MM.1S (cell line): ENCODE measurements at places on chromosomes 13 and 19.
A peak's percentile ranks its signal among the peaks of the same experiment; 100 is the strongest.

DNA sequence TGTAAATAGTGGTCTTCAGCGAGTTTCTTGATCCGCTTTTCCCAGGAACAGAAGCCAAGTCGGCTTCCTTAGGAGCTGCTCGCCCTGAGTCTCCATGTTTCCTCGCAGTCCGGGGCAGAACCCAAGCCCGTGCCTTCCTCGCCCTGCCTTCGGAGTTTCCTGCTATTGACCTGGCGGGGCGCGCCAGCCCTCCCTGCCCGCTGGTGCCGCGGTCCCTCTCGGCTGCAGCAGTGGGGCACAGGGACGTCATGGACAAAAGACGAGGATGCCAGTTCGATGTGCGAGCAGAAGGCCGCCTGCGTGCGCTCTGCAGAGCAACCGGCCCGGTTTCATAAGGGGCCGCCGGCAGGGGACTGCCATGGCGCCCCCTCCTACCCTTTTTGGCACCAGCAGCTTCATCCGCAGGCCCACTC, 156.6 kb downstream of the TM9SF2 start:
- no peak for DNase-seq

DNA sequence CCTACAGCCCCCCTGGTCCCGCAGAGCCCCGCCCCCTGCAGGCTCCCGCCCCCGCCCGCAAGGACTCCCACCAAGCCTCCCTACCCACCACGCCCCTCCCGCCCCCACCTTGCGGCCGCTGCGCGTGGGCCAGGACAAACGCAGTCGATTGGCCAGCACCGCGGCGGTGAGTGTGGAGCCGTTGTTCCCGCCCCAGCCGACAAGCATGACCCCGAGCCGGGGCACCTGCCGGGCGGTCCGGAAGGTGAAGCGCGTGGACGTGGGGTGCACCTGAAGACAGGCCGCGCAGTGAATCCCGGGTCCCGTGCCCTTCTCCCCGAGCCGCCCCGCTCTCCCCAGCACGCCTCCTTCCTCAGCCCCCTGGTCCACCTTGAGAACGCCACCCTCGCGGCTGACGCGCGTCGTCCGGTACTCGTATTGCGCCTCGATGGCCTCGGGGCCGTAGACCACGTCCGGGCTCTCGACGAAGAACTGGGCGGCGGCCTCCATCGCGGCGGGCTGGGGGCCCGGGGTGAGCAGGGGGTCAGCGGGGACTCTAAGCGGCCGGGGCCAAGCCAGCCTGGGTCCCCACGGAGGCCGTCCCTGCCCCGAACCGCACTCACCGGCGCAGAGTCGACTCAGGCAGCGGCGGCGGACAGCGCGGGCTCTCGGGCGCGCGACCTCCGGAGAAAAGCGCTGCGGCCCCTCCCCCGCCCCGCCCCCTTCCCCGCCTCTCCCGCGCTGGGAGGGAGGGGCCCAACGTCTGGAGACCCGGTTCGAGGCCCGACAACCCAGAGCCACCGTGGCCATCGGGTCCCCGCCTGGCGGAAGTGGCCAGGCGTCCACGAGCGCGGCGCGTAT, at the start of gene ISYNA1:
ISYNA1 (minus strand) TSS at position 643 of the 840 bp plus-strand sequence; CDS start at position 489, 154 bp downstream.
- DNase-seq = no peak

- DNase-seq = no peak
Measured at GRCh38 chr19:35015270-35015953, 14.9 kb upstream of the SCN1B start.

- DNase-seq = no peak
Measured at GRCh38 chr19:38424272-38424671, 1.7 kb downstream of the RASGRP4 start.

DNA sequence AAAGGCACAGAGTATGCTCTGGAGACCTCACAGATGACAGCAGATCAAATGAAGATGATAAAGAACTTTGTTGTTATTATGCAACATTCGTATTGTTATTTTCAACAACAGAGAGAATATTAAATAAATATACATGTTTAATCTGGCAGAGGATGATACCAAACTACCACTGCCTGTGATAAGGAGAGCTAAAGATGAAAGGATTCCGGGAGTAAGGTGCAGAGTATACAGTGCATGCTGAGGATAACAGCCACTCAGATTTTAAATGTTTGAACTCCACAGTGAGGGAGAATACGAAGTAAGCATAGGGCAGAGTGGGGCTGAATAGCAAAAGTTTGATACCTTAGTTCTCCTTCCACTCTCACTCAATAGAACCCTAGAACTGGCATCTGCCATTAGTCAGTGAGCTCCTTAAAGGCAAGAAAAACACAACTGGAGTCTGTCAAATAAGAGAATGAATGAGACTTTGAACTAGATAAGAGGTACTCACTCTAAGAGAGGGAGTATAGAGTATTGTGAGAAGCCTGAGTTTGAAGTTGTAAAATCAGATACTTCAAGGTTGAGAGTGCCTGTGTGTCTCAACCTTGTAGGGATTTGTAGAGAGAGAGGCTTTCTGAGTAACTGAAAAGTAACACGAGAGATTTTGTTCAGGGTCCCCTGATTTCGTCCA, 78.5 kb downstream of the STARD13 start:
- no peak for DNase-seq

DNA sequence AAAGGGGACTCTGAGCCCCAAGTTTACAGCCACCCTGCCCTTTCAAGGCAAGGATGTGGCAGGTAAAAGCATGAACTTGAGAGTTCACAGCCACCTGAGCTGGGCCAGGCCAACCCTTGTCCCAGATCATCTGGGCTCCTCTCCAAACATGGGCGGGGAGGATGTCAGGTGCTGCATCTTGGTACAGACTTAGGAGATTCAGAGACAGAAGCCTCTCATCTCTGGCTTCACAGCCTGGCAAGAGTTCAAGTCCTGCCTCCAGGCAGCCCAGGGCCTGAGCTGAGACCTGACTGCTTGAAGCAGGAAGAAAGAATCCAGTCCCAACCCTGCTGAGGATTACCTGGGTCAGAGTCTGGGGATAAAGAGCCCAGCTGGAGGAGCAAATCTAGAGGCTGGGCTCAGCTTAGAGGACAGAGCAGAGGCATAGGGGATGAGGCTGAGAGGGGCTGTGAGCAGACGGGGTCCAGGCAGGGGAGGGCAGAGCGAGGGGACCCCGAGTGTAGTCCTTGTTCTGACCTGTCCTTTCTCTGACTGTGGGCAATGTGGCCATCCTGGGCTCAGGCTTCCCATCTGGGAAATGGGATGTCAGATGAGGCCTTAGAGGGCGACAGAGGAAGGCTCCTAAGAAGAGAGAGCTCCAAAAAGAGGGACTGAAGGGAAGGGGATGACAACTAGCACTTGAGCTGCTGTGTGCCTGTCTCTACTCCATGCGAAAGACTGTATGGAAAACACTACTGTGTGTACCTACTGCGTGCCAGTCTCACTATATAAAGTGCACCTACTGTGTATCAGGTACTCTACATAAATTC, 6.6 kb upstream of the OR10H5 start:
- DNase-seq = no peak

DNA sequence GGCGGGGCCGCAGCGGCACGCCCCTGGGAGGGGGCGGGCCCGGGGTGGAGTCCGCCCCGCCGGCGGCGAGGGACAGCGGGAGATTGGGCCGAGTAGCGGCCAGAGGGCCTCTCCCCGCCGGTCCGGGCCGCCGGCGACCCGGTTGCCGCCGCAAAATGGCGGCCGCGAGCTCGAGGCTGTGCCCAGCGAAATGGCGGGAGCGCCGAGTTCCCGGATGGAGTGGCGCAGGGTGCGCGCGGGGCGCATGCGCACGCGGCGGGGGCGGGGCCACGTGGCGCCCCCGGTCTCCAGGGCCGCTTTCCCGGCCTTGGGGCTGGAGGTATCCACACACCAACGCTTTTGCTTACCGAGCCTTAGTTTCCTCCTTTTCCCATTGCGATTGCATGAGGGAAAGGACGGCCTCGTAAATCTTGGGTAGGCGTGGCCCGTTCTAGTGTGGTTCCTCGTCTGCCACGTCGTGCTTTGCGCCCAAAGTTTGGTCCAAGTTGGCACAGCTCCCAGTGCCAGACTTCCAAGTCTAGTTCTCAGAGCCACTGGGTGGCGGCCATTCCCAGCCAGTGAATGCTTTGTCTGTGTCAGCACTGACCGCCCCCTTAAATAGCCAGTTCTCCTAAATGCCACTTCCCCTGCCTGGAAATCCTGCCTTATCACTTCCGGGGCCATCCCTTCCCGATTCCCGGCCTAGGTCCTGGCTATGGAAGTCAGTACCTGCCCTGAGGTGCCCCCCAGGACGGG, 513 bp downstream of the CIRBP start:
- peak; percentile 90 for DNase-seq

GRCh38 chr13:102597029-102597961, 509 bp downstream of the TPP2 start:
- DNase-seq = peak; percentile 57

DNA sequence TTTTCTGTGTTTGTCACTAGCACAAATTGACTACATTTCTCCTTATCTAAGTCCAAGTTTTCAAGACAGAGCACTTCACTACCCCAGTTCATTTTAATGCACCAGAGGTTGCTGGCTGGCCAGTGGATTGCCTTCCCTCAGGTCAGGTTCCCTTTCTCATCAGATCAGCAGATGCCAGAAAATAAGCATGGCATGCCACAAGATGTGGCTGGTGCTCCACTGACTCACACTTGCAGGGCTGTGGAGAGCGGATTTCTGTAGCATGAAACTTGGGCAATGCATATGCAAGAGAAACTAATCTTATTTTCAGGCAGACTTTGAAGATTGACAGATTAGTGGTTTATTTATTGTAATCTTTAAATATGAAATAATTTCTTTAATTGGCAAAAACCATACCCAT, 79.5 kb downstream of the RUBCNL start:
- DNase-seq = no peak

DNA sequence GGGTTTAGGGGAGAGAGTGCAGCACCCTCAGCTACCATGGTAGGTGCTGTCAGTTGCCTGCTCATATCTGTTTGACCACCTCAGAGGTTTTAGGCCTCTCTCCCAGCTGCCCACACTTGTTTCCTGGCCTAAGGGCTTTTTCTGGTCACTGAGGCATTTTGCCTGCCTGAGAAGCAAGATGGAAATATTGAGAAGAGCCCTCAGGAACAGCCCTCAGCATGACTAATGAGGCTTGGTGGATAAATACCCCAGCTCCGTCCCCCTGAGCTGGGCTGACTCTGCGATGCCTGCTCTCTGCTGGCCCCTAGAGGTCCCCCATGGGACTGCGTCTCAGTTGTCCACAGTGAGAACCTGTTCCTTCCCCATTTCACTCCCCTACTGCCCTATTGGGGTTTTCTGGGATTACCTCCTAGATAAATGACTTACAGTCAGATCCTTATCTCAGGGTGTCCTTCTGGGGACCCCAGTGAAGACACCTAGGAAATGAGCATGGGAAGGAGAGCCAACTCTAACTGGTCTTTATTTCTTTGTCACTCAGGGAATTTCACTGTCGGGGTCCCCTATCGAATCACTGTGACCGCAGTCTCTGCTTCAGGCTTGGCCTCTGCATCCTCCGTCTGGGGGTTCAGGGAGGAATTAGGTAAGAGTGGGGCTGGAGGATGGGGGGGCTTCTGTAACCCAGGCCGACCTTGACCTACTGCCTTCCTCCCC, 13.3 kb downstream of the PALM3 start:
- DNase-seq = peak; percentile 51

DNA sequence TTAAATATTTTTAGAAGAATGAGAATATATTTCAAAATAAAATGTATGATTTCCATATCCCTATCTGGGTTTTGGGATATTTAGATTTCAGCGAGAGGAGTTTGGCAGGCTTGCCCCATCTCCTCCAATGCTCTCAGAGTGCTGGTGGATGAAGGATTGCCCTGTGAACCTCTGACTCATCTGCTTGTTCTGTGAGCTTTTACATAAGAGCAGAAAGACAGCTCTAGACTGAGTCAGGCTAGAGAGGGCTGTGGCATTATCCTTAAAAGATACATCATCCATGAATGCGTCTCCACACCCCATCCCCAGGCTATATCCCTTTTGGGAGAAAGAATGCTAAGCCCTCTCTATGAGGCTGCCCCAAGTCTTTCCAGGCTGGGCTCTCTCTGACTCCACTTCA, 190.6 kb downstream of the TUBA3C start:
- no peak for DNase-seq

DNA sequence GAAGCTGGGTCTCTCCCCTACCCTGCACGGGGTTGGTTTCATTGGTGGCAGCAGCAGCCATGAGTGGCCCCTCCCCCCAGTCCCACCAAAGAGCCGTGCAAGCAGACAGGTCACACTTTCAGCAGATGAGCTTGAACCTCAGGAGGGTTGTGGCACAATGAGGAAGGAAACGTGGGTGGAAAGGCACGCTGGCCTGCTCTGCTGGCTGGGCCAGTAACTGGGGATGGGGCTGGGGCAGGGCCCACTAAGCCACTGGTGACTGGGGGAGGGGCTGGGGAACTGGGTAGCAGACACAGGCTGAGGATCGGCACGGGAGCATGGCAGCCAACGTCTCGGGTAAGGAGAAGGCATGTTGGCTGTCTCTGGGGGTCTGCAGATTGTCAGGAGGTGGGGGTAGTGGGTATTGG, at the start of gene P2RY11:
P2RY11 (plus strand) TSS at position 289 of the 407 bp plus-strand sequence; CDS start at position 318, 29 bp downstream.
- no peak for DNase-seq

DNA sequence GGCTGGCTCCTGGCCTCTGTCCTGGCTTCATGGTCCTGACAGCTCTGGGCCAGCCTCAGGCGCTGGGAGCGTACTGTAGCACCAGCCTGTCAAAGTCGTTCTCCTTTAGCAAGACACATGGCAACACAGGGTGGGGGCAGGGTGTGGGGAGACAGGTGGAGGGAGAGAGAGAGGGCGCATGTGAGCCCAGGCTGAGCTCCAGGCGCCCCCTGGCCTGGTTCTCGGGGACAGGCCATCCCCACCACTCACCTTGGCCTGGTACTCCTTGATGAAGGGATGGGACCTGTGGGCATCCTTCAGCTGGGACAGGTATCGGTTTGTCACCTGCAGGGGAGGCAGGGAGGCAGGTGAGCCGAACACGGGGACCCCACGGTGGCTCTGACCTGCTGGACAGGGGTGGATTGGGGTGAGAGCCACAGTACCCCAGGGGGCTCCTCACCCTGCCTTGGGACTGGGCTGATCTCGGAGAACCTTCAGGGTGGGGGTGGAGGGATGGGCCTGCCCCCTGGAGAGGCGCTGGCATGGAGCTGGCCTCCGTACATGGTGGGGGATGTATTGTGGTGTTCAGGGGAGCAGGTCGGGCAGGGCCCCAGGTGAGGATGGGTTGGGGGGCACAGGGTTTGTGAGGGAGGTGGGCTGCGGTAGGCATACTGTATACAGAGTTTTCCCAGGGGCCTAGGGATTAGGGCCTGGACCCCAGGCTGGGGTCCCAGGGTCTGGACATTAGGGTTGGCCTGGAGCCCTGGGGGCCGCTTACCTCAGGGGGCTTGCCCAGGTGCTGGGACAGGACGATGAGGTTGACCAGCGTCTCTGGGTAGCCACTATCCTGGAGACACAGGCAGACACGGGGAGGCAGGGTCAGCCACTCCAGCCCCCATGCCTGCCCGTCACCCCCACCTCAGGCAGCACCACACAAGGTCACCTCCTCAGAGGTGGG, 3.9 kb upstream of the CERS1 start:
- no peak for DNase-seq
